ENCODE measurements at places on chromosomes 16 and 17.

DNA sequence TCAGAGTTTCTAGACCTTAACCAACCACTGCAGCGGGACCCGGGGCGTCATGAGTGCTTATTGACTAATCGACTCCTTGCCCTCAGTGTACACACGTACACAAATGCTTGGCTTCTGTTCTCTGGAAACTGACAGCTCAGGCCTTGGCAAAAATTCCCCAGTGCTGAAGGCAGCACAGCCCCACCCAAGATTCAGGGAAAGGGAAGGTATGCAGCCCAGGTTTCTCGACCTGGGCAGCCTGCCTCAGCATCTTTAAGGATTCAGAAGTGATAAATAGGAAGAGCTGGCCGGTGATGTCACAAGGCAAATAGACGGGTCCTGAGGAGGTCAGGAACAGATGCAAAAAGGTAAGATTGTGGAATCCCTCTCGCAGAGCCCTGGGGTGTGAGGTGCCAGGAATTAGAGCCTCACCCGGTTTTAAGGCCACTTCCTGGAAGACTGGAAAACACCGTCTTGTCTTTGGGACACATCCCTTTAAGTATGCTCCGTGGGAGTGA, 9.0 kb upstream of the CDH3 start:
- DNase-seq = no peak

GRCh38 chr17:48439875-48440505, 10.0 kb upstream of the SKAP1 start:
- DNase-seq = peak; percentile 19

- no peak for DNase-seq
These were observed 33.8 kb upstream of the NSRP1 start for GRCh38 chr17:30082773-30083172.

DNA sequence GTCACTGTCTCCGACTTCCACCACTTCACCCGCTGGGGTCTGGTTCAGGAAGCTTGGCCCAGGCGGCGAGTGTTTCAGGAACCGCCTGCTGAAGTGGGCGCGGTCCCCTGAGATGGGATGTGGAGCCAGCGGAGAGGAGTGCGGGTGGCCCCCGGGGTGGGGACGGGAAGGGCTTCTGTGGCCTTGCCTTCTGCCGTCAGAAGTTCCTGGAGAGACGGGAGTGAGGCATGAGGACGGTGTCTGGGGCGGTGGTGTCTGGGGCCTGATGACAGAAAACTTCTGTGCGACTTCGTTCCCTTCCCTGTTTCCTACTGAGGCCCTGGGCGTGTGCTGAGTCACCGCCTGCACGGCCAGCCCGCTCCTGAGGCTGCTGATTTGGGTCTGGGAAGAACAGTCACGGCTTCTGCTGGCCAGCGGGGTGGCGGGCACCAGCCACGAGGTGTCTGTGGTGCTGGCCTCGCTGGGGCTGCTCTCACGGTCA, 12.3 kb upstream of the NLRC3 start:
- DNase-seq = no peak

GRCh38 chr16:53558710-53559109, 55.7 kb upstream of the AKTIP start:
- no peak for DNase-seq

GRCh38 chr16:27169511-27170071, 33.7 kb upstream of the KDM8 start:
- DNase-seq = peak; percentile 82

GRCh38 chr17:57572062-57572461, 173.0 kb downstream of the CCDC182 start:
- DNase-seq = no peak
